ENCODE measurements at places on chromosomes 11 and 22. TPM values are rescaled to one million over a fixed set of nuclear protein-coding genes. Genes with fewer than 3 reads are reported as not detected.

DNA sequence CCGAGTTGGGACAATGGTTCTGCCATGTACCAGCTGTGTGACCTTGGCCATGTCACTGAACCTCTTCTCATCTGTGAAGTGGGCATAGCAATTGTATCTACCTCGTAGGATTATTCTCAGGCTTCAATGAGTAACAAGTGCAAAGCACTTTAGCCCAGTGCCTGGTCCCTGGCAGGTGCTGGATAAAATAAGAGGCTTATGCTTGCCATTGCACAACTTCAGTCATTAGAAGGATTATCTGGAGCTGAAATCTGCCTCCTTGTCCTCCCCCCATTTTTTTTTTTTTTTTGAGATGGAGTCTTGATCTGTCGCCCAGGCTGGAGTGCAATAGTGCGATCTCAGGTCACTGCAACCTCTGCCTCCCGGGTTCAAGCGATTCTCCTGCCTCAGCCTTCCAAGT lies 7.2 kb downstream of the SMTNL1 start:
- H3K27me3 ChIP-seq = no peaks in the 10 kb centered on the region
- H3K27ac ChIP-seq = no peak overlapping the region
- H3K4me3 ChIP-seq = no peak overlapping the region
- H3K36me3 ChIP-seq = peaks cover 2% of the 10 kb centered on the region
- no peak for DNase-seq

The OR8D4 gene
- total RNA-seq = not detected

The OR51G1 gene
- total RNA-seq = not detected

- no peaks in the 10 kb centered on the region for H3K27me3 ChIP-seq
- H3K4me3 ChIP-seq = no peak overlapping the region
- H3K27ac ChIP-seq = no peak overlapping the region
- DNase-seq = no peak
- no peaks in the 10 kb centered on the region for H3K4me1 ChIP-seq
Measured at GRCh38 chr11:132200353-132200936, 830.0 kb downstream of the NTM start.

DNA sequence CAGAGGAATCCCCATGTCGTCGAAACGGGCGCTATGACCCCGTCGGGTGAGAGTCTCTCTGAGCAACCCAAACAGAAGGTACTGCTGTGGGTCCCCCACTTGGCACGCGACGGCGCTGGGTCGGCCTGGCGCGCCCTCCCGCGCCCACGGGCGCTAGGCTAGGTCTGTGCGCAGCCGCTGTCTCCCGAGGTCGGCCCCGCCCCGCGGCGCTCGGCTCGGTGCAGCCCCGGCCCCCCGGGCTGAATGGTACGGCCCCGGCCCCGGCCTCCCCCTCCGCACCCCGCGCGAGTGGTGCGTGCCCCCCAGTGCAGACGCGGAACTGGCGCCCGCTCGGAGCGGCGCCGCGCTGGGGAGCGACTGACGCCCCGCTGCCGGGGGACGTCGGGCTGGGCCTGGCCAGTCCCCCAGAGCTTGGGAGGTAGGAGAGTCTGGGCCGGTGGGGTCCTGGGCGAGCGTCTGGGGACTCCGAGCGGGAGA lies at the start of gene MADD:
TSS of gene MADD (plus strand) at position 305 of the 477 bp plus-strand sequence.
- H3K27me3 ChIP-seq = no peaks in the 10 kb centered on the region
- H3K4me1 ChIP-seq = peaks cover 46% of the 10 kb centered on the region
- H3K36me3 ChIP-seq = no peaks in the 10 kb centered on the region
- H3K4me3 ChIP-seq = peak within 1 kb of the TSS; percentile 88
- H3K27ac ChIP-seq = peak within 1 kb of the TSS; percentile 96
- DNase-seq = peak; percentile 95

The IGSF22 gene
- 0.49 TPM for total RNA-seq

DNA sequence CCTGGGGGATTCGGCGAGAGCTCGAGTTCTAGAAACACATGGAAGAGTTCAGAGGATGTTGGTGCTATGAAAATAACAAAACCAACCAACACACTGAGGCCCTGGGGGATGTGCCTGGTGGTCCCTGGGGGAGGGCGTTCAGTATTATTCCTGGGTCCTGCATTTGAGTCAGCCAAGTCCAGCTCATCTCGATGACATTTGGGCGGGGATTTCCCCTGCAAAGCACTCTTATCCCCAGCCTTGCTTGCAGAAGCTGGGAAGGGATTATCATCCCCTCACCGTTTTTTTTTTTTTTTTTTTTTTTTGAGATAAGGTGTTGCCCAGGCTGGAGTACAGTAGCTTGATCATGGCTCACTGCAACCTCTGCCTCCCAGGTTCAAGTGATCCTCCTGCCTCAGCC lies 2.1 kb upstream of the SMIM38 start:
- H3K27ac ChIP-seq = no peak overlapping the region
- no peak overlapping the region for H3K4me3 ChIP-seq
- peaks cover 10% of the 10 kb centered on the region for H3K27me3 ChIP-seq
- no peaks in the 10 kb centered on the region for H3K36me3 ChIP-seq
- H3K4me1 ChIP-seq = no peaks in the 10 kb centered on the region

DNA sequence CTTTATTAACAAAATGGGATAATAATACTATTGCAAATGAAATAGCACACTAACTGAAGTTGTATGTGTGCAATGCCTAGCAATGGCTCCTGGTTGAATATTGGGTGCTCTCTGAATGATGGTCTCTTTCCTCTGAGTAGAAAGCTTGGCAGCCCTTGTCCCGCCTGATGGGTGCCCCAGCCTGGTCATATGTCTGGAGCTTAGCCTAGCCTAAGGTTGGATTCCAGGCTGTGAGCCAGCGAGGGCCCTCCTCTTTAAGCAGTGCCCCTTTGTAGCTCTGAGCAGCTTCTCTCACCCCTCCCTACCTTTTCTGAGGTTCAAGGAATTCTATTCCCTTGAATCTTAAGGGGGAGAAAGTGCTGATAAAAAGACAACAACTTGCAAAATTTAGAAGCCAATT lies 499.9 kb downstream of the NTM start:
- no peaks in the 10 kb centered on the region for H3K27me3 ChIP-seq
- no peak for DNase-seq
- H3K27ac ChIP-seq = no peak overlapping the region
- H3K36me3 ChIP-seq = no peaks in the 10 kb centered on the region
- H3K4me3 ChIP-seq = no peak overlapping the region

- H3K27me3 ChIP-seq = no peaks in the 10 kb centered on the region
- no peak overlapping the region for H3K27ac ChIP-seq
- H3K4me3 ChIP-seq = no peak overlapping the region
- DNase-seq = no peak
- H3K36me3 ChIP-seq = no peaks in the 10 kb centered on the region
Measured at GRCh38 chr11:123405123-123405592, 24.9 kb upstream of the GRAMD1B start.

GRCh38 chr11:110859240-110859840 lies 147.1 kb upstream of the ARHGAP20 start:
- no peak for DNase-seq
- H3K4me3 ChIP-seq = no peak overlapping the region
- no peak overlapping the region for H3K27ac ChIP-seq
- no peaks in the 10 kb centered on the region for H3K36me3 ChIP-seq
- H3K4me1 ChIP-seq = no peaks in the 10 kb centered on the region

DNA sequence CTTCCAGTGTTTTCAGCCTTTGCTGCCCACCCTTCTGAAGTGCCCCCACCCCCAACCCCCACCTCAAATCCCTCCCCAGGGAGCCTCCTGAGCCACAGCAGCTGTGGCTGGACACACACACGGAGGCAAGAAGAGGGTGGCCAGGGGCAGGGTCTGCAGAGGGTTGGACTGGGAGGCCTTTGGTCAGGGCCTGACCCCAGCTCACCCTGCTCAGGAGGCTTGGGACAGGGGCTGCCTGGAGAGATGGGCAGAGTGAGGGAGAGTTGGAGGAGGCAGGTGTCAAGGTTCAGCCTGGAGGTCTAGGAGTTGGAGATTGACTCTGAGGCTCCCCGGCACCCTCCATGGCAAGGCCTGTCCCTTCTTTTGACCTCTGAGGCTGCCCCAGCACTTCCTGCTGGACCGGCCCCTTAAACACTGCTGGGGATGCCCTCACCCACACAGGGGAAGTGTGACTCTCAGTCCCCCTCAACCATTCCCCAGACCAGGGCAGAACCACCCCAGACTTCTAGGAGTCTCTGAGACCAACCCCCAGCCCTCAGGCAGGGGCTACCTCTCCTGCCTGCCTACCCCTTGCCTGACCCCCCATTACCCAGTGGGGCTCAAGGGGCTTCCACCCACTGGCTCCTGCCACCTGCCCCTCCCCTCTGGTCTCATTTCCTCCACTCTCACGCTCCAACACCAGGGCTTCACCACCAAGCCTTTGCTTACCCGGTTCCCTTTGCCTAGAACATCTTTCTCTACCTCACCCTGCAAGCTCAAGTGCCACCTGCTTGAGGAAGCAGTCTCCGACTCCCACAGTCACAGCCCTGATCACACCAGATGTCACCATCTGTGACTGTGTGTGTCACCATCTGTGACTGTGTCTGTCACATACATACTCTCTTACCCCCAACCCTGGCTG lies 8.6 kb downstream of the ARAP1 start:
- DNase-seq = peak; percentile 44
- no peaks in the 10 kb centered on the region for H3K36me3 ChIP-seq
- no peak overlapping the region for H3K4me3 ChIP-seq
- H3K4me1 ChIP-seq = peaks cover 10% of the 10 kb centered on the region
- no peaks in the 10 kb centered on the region for H3K27me3 ChIP-seq

- no peaks in the 10 kb centered on the region for H3K4me1 ChIP-seq
- H3K27me3 ChIP-seq = no peaks in the 10 kb centered on the region
- H3K27ac ChIP-seq = no peak overlapping the region
- H3K36me3 ChIP-seq = no peaks in the 10 kb centered on the region
- peak; percentile 74 for DNase-seq
Measured at GRCh38 chr11:126440792-126441514, 85.5 kb downstream of the ST3GAL4 start.

- DNase-seq = no peak
- peaks cover 13% of the 10 kb centered on the region for H3K36me3 ChIP-seq
- no peak overlapping the region for H3K4me3 ChIP-seq
- H3K27ac ChIP-seq = no peak overlapping the region
- no peaks in the 10 kb centered on the region for H3K27me3 ChIP-seq
- H3K4me1 ChIP-seq = peaks cover 11% of the 10 kb centered on the region
Measured at GRCh38 chr22:17728786-17729185, 45.5 kb downstream of the BID start.

GRCh38 chr22:23236440-23237184 lies 56.3 kb downstream of the BCR start:
- H3K27me3 ChIP-seq = peaks cover 2% of the 10 kb centered on the region
- H3K4me3 ChIP-seq = no peak overlapping the region

GRCh38 chr11:109929308-109929707 lies 163.9 kb upstream of the ZC3H12C start:
- no peak for DNase-seq
- no peak overlapping the region for H3K4me3 ChIP-seq
- H3K27ac ChIP-seq = no peak overlapping the region
- H3K36me3 ChIP-seq = no peaks in the 10 kb centered on the region
- no peaks in the 10 kb centered on the region for H3K4me1 ChIP-seq

DNA sequence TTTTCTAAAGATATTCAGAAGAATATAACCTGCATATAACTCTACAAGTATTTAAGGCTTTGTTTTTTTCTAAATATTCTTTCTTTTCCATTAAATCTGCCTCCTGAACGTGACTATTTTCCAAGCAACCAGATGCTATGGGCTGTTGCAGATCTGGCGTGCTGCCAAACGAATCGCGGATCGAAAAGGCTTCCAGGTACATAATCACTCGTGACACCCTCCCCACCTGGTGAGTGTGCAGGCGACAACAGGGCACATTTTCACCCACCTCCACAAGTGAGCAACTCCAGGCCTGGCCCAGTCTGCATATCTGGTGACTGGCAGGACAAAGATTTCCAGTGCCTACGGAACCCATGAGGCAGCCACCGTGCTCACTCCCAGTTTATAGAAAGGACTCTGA lies 660.1 kb downstream of the OPCML start:
- H3K27ac ChIP-seq = no peak overlapping the region
- DNase-seq = no peak
- no peak overlapping the region for H3K4me3 ChIP-seq
- no peaks in the 10 kb centered on the region for H3K27me3 ChIP-seq
- H3K4me1 ChIP-seq = no peaks in the 10 kb centered on the region
- no peaks in the 10 kb centered on the region for H3K36me3 ChIP-seq

DNA sequence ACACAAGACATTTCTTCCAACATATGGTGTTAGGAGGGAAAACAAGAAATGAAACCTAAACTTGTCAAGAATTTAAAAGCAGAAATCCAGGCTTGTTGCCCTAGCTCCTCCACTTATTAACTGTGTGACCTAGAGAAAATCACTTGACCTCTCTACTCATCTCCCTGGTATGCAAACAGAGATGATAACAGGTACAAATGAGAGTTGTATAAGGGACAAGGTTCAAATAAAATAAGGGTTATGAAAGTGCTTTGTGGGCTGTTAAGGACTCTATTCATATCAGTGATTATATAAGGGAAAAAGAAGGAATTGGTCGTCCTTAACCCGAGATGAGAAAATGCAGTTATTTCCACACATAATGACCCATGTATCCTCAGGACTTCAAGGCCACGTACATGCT lies 372.7 kb upstream of the TENM4 start:
- H3K27me3 ChIP-seq = no peaks in the 10 kb centered on the region
- H3K4me1 ChIP-seq = no peaks in the 10 kb centered on the region
- DNase-seq = no peak
- H3K4me3 ChIP-seq = no peak overlapping the region
- H3K36me3 ChIP-seq = no peaks in the 10 kb centered on the region

GRCh38 chr11:60195923-60196368 lies 13.1 kb upstream of the MS4A6A start:
- H3K4me1 ChIP-seq = no peaks in the 10 kb centered on the region
- no peak overlapping the region for H3K4me3 ChIP-seq
- H3K27me3 ChIP-seq = no peaks in the 10 kb centered on the region

- no peak overlapping the region for H3K27ac ChIP-seq
- no peak for DNase-seq
- no peaks in the 10 kb centered on the region for H3K27me3 ChIP-seq
- no peaks in the 10 kb centered on the region for H3K4me1 ChIP-seq
- no peak overlapping the region for H3K4me3 ChIP-seq
Measured at GRCh38 chr11:36314434-36314767, 18.3 kb downstream of the PRR5L start.

GRCh38 chr11:70788248-70789022 lies 390.1 kb downstream of the CTTN start:
- no peaks in the 10 kb centered on the region for H3K4me1 ChIP-seq
- no peak for DNase-seq
- no peaks in the 10 kb centered on the region for H3K36me3 ChIP-seq
- no peak overlapping the region for H3K4me3 ChIP-seq

DNA sequence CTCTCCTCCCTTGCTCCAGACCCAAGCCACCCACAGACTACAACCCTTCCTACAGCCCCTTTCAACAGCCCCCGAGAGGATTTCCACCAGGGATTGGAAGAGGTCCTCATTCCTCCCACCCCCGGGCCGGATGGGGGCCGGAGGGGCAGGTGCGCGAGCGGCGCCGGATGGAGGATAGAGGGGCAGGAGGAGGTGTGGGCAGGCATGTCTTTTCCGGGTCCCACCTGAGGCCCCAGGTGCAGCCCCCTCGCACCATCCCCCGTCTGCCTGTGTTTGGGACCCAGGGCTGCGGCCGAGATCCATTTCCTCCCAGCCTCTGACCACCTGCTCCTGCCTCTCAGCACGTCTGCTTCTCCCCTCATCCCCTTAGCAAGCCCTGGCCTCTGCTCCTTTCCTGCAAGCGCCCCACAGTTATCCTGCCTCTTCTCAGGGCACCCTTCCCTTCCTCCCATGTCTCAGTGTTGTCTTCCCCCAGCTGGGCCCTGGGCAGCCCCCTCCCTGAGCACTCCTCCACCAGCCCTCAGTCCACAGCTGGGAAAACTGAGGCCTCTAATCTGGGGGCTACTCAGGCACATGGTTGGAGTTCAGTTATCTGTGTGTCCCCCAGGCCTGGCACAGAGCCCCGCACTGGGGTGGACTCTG lies 19.3 kb upstream of the CBX7 start:
- peaks cover 50% of the 10 kb centered on the region for H3K4me1 ChIP-seq
- H3K27me3 ChIP-seq = no peaks in the 10 kb centered on the region
- no peak overlapping the region for H3K4me3 ChIP-seq
- no peak for DNase-seq
